ENCODE measurements at places on chromosomes 12 and 14.

- H3K4me1 ChIP-seq, result peaks cover 18% of the 10 kb centered on the region
- H3K4me3 ChIP-seq, result no peak overlapping the region
- H3K36me3 ChIP-seq, result no peaks in the 10 kb centered on the region
- no peak for DNase-seq
- H3K27ac ChIP-seq, result peak overlapping the region; percentile 84
These were observed 110.6 kb downstream of the MYRFL start for GRCh38 chr12:69935651-69936100.

DNA sequence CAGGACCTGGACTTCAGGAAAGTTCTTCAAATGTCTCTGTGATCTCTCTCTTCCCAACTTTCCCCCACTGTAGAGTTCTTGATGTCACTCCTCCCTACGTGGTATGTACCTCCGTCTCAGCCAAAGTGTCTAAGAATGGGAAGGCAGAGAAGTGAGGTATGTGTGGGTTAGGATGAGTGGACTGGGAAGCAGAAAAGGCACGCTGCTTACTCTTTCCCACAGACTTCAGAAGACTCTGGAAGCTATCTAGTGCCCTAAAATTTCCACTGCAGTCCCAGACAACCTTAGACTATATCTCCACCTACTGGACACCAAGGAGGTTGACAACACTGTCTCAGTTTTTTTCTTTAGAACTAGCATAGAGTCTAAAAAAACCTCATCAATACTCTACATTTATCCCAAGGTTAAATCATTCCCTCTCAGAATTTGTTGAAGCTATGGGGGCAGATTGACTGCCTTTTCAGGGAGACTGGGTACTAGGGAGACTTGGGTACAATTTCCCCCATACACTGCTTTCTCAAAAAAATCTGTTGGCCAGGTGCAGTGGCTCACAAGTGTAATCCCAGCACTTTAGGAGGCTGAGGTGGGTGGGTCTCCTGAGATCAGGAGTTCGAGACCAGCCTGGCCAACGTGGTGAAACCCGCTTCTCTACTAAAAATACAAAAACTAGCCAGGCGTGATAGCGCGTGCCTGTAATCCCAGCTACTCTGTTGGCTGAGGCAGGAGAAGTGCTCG is 20.6 kb upstream of the ITGA5 start:
- H3K4me1 ChIP-seq, result no peaks in the 10 kb centered on the region
- peak; percentile 82 for DNase-seq
- H3K36me3 ChIP-seq, result no peaks in the 10 kb centered on the region
- H3K27me3 ChIP-seq, result no peaks in the 10 kb centered on the region
- no peak overlapping the region for H3K27ac ChIP-seq

GRCh38 chr12:48000878-48001504 is 3.3 kb downstream of the COL2A1 start:
- H3K36me3 ChIP-seq, result peaks cover 15% of the 10 kb centered on the region
- peak; percentile 93 for DNase-seq
- peak overlapping the region; percentile 31 for H3K27ac ChIP-seq
- H3K27me3 ChIP-seq, result peaks cover 38% of the 10 kb centered on the region
- peak overlapping the region; percentile 50 for H3K4me3 ChIP-seq

- DNase-seq, result no peak
- no peaks in the 10 kb centered on the region for H3K27me3 ChIP-seq
- no peak overlapping the region for H3K4me3 ChIP-seq
These were observed 65.0 kb downstream of the PITPNM2 start for GRCh38 chr12:123085730-123086487.

GRCh38 chr14:34012978-34013720 is 62.3 kb upstream of the EGLN3 start:
- H3K27me3 ChIP-seq, result no peaks in the 10 kb centered on the region
- DNase-seq, result peak; percentile 80
- no peaks in the 10 kb centered on the region for H3K4me1 ChIP-seq

- DNase-seq, result no peak
- H3K36me3 ChIP-seq, result no peaks in the 10 kb centered on the region
- no peaks in the 10 kb centered on the region for H3K27me3 ChIP-seq
- H3K4me3 ChIP-seq, result no peak overlapping the region
- no peaks in the 10 kb centered on the region for H3K4me1 ChIP-seq
These were observed 786.2 kb upstream of the FBXO33 start for GRCh38 chr14:40218282-40218941.

GRCh38 chr12:123149088-123149487 is 1.8 kb downstream of the PITPNM2 start:
- H3K4me3 ChIP-seq, result no peak overlapping the region
- DNase-seq, result no peak
- H3K27ac ChIP-seq, result no peak overlapping the region
- H3K36me3 ChIP-seq, result no peaks in the 10 kb centered on the region

DNA sequence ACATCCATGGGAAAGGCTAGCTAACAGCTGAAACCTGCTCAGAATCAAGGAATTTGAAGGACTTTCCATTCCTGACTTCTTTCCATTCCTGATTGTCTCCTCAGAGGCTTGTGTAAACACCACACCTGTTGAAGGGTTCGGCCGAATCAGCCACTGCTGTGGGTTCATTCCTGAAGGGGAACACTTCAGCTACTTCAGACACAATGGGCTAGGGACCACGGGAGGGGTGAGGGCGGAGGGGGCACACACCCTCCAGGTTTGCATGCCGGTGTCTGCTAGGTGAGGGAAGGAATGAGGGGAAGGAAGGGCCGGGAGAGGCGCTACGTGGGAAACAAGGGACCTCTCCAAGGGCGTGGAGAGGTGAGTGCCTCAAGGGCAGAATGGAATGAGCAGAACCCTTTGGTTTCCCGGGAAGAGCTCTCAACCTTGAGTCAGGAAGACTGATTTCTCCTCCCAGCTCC is 1.3 kb downstream of the GPRC5A start:
- H3K27me3 ChIP-seq, result no peaks in the 10 kb centered on the region
- H3K4me1 ChIP-seq, result peaks cover 22% of the 10 kb centered on the region

- DNase-seq, result no peak
- no peaks in the 10 kb centered on the region for H3K27me3 ChIP-seq
- H3K36me3 ChIP-seq, result no peaks in the 10 kb centered on the region
- peaks cover 3% of the 10 kb centered on the region for H3K4me1 ChIP-seq
- no peak overlapping the region for H3K4me3 ChIP-seq
These were observed 22.9 kb downstream of the HSP90AA1 start for GRCh38 chr14:102063808-102064429.

- DNase-seq, result no peak
- no peaks in the 10 kb centered on the region for H3K27me3 ChIP-seq
- no peak overlapping the region for H3K4me3 ChIP-seq
- H3K4me1 ChIP-seq, result no peaks in the 10 kb centered on the region
- H3K36me3 ChIP-seq, result no peaks in the 10 kb centered on the region
These were observed 30.3 kb downstream of the DIO3 start for GRCh38 chr14:101591582-101591981.

- no peaks in the 10 kb centered on the region for H3K27me3 ChIP-seq
- no peaks in the 10 kb centered on the region for H3K36me3 ChIP-seq
- DNase-seq, result no peak
- no peak overlapping the region for H3K4me3 ChIP-seq
These were observed 479.8 kb downstream of the BCAT1 start for GRCh38 chr12:24469089-24469488.

GRCh38 chr12:51471111-51471864 is 46.7 kb downstream of the SLC4A8 start:
- H3K27me3 ChIP-seq, result no peaks in the 10 kb centered on the region
- H3K27ac ChIP-seq, result no peak overlapping the region
- peaks cover 65% of the 10 kb centered on the region for H3K36me3 ChIP-seq
- no peak for DNase-seq
- H3K4me3 ChIP-seq, result no peak overlapping the region

DNA sequence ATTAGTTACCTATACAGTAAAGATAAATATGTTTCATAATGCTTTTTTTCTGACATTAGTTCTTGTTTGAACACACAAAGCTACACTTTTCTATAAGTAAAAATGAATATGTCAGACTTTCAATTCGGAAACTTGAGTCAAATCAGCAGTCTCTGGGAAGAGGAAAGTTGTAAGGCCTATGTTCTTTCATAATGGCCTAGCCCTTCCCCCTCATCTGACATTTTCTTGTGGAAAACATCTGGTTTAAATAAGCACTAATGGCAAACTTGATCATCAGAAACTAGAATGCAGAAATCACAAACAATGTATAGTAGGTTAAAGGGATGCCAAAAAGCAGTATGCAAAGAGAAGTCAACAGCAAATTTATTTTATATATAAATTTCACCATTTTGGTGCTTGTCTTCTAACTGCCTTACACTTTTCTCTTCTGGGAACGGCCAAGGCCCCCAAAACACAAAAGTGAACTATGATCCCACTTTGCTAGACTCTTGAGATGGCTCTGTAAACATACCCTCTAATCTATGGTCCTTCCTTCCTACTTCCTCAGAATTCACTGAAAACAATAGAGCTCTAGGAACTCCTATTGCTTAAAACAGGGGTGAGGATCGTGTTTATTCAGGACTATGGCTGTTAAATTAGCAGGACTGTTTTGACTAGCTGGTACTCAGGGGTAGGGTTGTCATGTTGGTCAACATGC is 444.1 kb downstream of the RAD51B start:
- peaks cover 7% of the 10 kb centered on the region for H3K4me1 ChIP-seq
- no peak overlapping the region for H3K4me3 ChIP-seq
- no peak for DNase-seq
- no peak overlapping the region for H3K27ac ChIP-seq

GRCh38 chr12:121102307-121102706 is 30.4 kb upstream of the P2RX7 start:
- H3K4me3 ChIP-seq, result no peak overlapping the region
- H3K27ac ChIP-seq, result no peak overlapping the region
- no peak for DNase-seq
- H3K36me3 ChIP-seq, result no peaks in the 10 kb centered on the region
- H3K4me1 ChIP-seq, result no peaks in the 10 kb centered on the region

- no peaks in the 10 kb centered on the region for H3K4me1 ChIP-seq
- no peaks in the 10 kb centered on the region for H3K27me3 ChIP-seq
- H3K4me3 ChIP-seq, result no peak overlapping the region
These were observed 384.1 kb upstream of the LRFN5 start for GRCh38 chr14:41222581-41222980.

- H3K4me1 ChIP-seq, result no peaks in the 10 kb centered on the region
- H3K36me3 ChIP-seq, result no peaks in the 10 kb centered on the region
- no peak for DNase-seq
- H3K4me3 ChIP-seq, result no peak overlapping the region
- H3K27ac ChIP-seq, result no peak overlapping the region
These were observed 12.7 kb downstream of the TSPAN11 start for GRCh38 chr12:30939234-30939633.

DNA sequence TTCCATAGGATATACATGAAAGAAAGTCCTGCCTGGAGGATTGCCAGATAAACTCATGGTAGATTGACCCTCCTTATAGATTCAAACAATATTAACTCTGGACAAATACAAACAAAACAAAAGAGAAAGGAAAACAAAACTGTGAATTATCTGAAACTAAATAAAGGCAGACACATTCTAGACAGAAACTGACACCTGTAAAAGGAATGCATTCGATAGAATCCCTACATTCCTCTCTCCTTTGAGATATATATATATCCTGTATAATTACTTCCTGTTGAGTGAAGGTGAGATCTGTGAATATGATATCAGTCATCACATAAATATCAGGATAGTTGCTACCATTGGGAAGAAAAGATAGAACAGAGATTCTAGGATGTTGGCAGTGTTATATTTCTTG is 948.4 kb upstream of the ATXN7L3B start:
- H3K36me3 ChIP-seq, result no peaks in the 10 kb centered on the region
- no peak for DNase-seq
- H3K27me3 ChIP-seq, result no peaks in the 10 kb centered on the region
- no peak overlapping the region for H3K27ac ChIP-seq

DNA sequence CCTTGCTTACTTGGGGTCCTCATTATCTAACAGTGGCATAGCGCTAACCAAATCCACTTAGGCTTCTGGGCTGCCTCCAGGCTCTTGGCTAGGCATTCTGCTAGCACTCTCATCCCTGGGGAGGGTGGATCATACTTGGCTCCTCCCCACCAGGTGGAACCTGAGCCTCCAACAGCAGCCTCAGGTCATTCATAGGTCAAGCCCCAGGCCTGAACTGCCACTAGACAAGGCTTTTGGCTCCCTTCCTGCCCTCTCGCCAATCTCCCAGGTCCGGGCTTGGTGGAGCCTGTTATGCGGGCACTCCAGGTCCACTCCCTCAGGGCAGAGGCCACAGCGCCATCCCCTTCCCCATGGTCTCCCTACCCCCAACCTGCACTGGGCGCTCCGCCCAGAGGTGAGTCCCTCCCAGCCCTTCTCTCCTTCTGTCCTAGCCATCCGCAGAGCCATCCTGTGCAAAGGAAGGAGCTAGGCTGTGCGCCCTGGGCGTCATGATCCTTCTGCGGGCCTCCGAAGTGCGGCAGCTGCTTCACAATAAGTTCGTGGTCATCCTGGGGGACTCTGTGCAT is 154.9 kb upstream of the AMIGO2 start:
- peak; percentile 73 for DNase-seq
- no peaks in the 10 kb centered on the region for H3K36me3 ChIP-seq

GRCh38 chr14:39268393-39268792 is 34.7 kb downstream of the MIA2 start:
- H3K27ac ChIP-seq, result no peak overlapping the region
- H3K27me3 ChIP-seq, result no peaks in the 10 kb centered on the region
- H3K36me3 ChIP-seq, result no peaks in the 10 kb centered on the region
- peaks cover 5% of the 10 kb centered on the region for H3K4me1 ChIP-seq
- DNase-seq, result no peak

DNA sequence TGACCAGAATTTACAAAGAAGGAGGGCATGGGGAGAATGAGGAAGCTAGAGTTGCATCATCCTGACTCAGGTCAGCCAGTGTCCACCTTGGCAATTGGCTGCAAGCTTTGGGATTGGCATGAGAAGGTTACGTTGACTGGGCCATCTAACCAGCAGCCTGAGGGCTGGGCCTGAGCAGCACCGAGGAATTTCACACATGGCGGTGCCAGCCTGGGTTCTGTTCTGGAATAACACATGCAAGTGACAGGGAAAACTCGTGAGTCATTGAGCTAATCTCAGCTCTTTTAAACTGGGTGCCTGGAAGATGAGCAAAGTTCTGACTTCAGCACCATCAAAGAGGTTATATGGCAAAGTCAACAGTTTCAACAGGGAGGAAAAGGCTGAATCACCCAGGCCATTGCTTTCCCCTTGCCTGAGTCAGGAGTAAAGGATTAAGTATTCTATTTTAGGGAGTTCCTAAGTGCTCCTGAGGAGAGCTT is 543.2 kb upstream of the TBX3 start:
- no peaks in the 10 kb centered on the region for H3K27me3 ChIP-seq
- H3K4me1 ChIP-seq, result peaks cover 26% of the 10 kb centered on the region
- H3K36me3 ChIP-seq, result no peaks in the 10 kb centered on the region
- H3K4me3 ChIP-seq, result no peak overlapping the region
- peak overlapping the region; percentile 0 for H3K27ac ChIP-seq
- DNase-seq, result peak; percentile 23

DNA sequence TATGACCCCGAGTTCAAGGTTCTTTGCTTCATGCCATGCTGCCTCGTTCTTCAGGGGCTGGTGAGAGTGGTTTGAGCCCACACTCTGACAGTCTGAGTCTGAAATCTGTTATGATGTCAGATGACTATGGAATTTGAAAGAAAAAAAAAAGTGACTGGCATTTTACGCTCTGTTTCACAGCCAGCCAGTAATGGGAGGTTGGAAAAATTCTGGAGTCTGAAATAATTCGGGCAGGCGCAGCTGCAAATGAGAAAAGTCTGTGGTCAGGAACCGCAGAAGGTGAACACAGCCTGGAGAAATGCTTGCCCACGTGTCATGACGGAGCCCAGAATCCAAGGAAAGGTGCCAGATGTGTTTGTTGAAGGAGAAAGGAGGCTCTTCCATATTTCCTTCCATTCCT is 269.8 kb upstream of the PWP1 start:
- no peak overlapping the region for H3K27ac ChIP-seq
- H3K4me3 ChIP-seq, result no peak overlapping the region
- DNase-seq, result no peak
- no peaks in the 10 kb centered on the region for H3K4me1 ChIP-seq
